ENCODE measurements at places on chromosomes 11 and 22.

GRCh38 chr11:47183031-47183856 lies 3.0 kb downstream of the PACSIN3 start:
- DNase-seq: no peak

DNA sequence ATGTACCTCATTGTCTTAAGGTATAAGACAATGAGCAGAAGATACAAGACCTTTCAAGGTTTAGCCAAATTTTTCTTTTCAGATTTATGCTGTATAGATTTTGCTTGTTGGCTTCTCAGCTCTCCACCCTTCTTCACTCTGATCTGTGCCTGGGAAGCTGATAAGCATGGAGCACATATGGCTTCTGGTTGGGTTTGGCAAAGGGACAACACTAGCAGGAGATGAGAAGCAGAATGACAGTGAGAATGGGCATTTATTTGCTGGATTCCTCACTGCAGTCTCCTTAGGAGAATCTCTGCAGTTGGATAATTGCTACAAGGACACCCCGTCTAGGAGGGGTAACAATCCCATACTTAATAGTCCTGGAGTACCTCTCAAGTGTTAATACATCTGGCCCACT lies 474.8 kb upstream of the CCDC90B start:
- DNase-seq: no peak

GRCh38 chr11:64591257-64592233 lies 525 bp downstream of the SLC22A12 start:
- DNase-seq: no peak

GRCh38 chr11:78022397-78023396 lies at the start of gene KCTD14:
Gene KCTD14 (minus strand): TSS chr11:78023276. CDS start chr11:78023249, 27 bp downstream.
- no peak for DNase-seq

DNA sequence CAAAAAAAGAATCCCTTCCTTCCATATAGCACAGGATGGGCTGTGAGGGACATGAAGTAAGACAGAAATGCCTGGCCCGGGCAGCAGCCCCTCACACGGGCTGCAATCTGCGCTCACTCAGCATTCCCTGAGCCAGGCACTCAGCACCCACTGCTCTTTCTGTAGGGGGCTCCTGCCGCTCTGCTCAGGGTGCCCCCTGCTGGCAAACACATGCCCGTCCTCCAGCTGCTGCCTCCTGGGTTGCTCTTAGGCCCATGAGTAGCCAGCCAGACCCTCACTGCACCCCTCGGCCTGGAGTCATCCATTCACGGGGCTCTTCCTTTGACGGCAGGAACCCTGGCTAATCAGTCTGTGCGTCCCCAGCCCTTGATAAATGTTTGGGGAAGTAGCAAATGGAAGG lies 6.9 kb downstream of the MCAT start:
- DNase-seq: peak; percentile 56

DNA sequence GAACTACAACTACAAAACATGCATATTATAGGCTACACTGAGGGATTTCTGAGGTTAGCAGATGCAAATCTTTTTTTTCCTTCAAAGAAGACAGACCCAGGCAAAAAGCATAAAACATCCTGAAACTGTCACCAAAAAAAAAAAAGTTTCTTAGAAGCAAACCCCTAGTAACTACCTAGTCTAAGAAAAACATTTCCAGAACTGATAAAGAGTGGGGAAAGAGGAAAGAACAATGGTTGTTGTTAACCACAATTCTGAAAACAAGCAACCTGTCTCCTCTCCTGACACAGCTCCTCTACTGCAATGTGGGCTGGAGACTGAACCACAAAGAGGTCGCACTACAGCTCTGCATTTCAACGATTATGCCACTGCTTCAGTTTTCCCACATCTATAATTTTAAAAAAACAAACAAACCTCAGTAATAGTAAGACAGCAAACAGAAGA lies 15.0 kb downstream of the DENND5A start:
- no peak for DNase-seq

GRCh38 chr22:37498289-37498909 lies 12.2 kb upstream of the MFNG start:
- peak; percentile 50 for DNase-seq

DNA sequence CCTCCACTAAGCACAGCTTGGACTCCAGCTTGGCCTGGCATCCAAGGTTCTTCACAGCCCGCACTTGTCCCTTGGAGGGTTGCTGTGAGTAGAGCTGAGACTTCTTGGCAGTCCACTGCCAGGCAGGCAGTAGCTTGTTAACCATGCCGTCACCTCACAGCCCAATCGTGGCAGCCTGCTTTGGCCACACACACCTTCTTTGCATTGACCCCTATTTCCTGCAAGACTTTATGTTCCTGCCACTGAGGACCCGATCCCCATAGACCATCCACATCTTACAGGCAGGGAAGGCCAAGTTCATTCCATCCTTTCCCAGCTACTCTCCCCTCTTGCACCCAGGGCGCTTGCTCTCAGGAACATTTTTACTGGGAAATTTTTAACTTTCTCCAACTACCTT lies 2.5 kb upstream of the PYGM start:
- no peak for DNase-seq

DNA sequence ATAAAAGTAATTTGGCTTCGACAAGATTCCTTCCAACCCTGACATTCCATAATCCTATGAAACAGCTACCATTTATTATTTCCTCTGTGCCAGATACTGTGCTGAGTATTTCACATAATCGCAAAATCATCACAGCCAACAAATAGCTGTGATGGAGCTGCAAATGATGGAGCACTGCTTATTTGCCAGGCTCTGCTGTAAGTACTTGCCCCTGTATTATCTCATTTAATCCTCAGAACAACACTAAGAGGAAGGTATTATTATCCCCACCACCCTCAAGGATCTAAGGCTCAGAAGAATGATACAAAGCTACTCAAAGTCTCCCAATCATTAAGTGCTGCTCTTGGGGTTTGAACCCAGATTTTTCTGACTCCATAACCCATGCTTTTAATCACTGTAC lies 145.5 kb downstream of the CCDC34 start:
- no peak for DNase-seq

GRCh38 chr11:124090996-124091395 lies 24.3 kb upstream of the VWA5A start:
- DNase-seq: no peak

DNA sequence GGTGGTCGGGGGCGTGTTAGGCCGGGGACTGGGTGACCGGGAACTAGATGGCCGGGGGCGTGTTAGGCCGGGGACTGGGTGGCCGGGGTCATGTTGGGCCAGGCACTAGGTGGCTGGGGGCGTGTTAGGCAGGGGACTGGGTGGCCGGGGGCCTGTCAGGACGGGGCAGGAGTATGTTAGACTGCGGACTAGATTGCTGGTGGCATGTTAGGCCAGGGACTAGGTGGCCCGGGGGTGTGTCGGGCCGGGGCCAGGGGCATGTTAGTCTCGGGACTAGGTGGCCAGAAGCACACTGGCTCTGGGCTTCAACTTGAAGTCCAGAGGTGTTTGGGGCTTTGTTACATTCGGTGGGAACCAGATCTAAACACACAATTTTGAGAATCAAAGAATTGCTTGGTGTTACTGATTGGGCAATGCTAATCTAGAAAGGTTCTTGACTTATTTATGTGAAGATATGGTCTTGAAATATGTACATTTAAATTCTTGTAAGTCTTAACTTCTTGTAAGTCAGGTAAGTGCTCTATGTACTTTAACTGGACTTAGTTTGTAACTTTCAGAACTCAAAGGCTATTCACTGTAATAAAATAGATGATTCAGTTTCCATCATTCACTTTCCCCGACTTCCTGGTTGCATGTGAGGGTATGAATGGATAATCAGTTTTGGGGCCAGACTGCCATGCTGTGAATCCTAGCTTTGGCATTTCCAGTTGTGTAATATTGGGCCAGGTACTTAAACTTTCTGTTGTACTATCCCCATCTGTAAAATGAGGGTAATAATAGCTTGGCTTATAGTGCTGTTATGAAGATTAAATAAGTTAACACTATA lies 1.1 kb downstream of the EXT2 start:
- DNase-seq: no peak

DNA sequence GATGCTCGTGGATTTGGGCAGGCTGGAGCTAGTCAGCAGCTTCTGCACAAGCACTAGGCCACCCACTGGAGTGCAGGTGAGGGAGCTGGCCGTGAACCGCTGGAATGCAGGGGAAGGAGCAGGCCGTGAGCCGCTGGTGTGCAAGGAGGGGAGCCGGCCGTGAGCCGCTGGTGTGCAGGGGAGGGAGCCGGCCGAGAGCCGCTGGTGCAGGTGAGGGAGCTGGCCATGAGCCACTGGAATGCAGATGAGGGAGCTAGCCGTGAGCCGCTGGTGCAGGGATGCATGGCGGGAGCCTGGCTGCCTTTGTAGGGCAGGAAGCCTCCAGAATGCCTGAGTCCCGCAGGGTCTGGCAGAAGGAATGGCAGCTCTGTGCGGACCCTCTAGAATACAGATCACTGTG lies 4220.0 kb upstream of the OR11H1 start:
- no peak for DNase-seq

GRCh38 chr22:45889539-45890350 lies 87.2 kb downstream of the WNT7B start:
- no peak for DNase-seq

DNA sequence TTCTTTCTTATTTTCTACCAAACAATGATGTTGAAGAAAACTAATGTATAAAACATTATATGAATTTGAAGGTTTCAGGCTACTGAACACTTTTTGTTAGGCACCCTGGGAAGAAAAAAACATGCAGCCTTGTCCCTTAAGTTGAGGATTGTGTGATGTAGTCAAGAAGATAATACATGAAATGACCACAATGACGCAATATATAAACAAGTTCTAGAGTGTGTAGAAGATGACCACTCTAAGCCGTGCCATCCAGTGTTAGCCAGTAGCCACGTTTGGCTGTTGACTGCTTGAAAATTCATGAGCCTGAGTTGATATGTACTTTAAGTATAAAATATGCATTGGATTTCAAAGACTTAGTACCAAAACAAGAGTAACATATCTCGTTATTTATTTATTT lies 16.2 kb downstream of the SWAP70 start:
- no peak for DNase-seq

DNA sequence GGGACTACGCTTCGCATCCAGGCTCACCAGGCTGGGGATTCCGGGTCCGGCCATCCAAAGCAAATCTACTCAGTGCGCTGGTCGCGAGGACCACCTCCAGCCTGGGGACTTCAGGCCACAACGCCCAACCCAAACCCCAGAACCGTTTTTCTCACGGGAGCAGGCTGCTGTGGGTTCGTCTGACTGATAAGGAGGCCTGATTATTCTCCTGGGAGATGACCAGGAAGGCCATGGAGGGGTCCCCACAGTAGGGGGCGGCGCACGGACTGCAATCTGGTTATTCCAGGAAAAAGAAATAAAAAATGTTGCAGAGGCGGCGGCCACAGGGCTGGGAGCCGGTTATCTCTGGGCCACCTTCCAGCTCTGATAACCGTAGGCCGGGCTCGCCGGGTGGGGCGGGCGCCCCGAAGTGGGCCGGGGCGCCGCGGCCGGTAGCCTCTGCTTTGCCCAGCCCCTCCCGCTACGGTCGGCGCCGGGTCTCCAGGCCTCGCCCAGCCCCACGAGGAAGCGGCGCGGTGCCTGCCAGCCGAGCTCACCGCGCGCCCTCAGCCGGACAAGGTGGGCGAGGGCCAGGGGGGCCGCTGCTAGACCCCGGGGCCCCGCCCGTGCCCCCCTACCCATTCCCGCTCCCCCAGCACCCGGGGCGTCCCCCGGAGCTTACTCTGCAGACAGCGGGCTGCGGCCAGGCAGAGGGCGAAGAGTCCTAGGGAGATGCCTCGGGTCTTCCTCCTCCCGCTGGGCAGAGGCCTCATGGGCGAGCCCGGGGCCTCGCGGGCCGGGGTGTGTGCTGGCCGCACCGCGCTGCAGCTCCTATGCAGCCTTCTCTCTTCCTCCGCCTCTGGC lies 446 bp downstream of the VSTM5 start:
- peak; percentile 7 for DNase-seq

DNA sequence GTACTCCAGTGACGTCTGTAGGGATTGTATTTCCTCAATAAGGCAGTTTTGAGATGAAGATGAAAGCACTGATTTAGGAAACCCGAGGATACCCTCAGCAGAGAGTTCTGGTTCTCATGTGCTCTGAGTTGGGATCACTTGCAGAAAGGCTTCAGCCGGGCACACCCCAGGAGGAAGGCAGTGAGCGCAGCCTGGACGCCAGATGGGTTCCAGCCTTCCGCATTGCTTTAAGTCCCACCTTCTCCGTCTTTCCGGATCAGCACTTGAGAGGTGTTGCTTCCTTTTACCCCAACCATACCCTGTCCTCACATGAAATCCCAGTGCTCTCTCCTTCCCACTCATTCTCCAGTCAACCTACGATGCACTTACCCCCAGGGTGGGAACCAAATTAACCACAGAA lies 239.5 kb upstream of the CADM1 start:
- no peak for DNase-seq

GRCh38 chr22:50418624-50419023 lies 56.2 kb downstream of the SBF1 start:
- DNase-seq: no peak

DNA sequence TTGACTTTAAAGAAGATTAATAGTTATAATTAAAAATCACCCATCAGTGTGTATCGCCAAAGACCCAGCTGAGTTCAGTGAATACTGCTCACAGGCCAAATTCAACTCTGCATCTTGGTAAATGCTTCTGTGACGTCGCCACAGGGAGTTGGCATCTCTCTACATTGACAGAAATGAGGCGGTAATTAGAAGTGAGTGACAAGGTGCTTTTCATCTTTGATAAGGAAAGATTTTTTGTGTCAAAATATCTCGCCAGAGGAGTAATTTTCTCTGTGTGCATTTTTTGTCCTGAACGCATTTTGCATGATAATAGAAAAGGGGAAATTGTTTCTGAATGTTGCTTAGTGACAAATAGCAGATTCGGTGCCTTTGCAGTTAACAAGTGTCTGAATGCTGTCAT lies 345.8 kb downstream of the CNTN5 start:
- DNase-seq: no peak

- no peak for DNase-seq
These were observed 4.7 kb downstream of the WNT7B start for GRCh38 chr22:45972091-45972888.

- DNase-seq: no peak
These were observed 84.6 kb downstream of the DBX1 start for GRCh38 chr11:20075627-20076026.

DNA sequence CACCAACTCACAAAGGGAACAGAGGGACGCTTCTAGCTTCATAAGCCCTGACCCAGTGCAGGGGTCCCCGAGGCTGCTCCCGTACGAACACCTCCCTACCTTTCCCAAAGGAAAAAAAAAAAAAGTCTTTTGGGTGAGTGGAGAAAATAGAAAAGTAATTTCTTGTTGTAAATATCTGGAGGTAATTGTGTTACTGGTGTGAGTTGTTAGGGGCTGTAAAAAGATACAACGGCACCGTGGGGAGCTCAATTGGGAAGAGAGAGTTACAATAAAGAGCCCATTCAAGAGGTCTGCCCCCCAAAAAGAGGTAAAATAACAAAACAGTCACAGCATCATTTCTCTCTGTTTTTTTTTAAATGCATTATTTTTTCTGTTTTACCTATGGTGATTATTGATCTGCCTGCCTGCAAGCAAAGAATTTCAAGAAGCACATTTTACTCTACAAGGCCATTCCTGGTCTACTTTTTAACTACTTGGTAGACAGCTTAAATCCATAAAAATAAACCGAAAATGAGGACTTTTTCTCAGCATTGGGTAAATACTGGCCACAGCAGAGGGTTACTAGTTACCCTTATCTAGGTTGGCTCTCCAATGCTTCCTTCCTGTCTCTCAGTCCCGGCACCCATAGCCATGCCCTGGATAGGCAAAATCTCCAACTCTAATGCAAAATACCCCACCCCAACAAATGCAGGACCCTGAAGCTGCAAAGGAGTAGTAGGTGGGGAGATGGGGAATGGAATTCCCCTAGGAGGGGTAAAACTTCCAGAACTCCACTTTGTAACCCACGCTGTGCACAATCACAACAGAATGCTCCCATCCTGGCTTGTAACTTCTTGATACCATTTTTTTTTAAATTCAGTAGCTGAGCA lies 3.1 kb downstream of the PAX6 start:
- DNase-seq: no peak

- peak; percentile 13 for DNase-seq
These were observed 2.1 kb downstream of the RTN3 start for GRCh38 chr11:63683133-63683991.
